Activated CD4-positive, alpha-beta T cell treated with anti-CD3 and anti-CD28 coated beads for 48 hours (primary cell): ENCODE measurements at places on chromosomes 1 and 21.

DNA sequence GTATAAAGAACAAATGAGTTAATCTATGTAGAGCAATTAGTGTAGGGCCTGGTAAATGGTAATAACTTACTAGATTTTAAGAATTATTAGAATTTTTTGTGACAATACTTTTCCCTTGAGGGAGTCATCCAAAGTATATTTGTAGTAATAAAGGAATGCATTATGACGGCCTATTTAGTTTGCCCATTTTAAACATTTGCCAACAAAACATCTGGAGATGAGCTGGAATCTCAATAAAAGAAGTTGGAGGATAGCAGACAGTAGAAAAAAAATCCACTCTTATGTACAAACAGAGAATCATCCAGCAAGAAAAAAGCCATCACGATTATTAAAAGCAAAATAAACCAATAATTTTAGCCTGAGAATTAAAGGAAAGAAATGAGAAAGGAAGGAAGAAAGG, 567.3 kb upstream of the ADAMTS5 start:
- no peak for DNase-seq

DNA sequence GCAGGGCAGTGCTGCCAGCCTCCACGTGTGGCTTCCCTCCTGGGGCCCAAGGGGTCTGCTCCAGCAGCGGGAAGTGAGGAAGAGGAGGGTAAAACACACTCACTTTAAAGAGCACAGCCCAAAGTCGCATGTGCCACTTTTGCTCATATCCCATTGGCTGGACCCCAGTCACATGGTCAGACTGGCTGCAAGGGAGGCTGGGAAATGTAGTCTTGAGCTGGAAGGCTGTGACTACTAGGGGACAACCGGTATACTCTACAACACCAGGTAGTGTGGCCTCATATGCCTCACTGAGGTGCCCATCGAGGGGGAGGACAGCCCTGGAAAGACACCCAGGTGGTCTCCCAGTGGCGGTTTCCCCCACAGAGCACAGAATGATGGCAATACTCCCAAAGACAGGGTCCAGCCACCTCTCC, 45.2 kb downstream of the CAMK2N1 start:
- peak; percentile 72 for DNase-seq

DNA sequence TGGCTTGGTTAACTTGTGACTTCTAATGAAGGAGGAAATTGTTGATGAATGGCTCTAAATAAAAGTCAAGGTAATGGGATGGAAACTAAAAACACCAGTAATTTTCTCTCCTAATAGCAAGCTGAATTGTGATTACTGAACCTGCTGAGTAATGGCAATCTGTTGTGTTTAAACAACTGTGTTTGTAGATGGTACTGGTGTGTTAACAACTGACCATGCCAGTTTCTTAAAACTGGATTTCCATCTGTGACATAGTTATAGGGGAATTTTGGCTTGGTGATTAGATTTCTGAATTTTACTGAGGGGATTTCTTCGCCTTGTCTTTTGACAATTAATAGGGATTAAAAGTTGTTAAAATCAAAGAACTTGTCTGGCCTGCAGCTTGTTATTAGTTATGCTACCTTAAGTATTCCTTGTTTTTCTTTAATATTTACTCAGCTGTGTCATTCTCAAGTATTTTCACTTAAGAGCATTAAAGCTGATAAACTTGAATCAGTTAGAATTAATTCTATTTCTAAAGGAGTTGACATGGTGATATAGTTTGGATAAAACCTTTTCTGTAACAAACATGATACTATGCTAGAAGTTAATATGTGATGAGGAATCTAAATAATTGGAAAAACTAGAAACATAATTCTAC, 7.9 kb upstream of the ERO1B start:
- no peak for DNase-seq

- DNase-seq, result no peak
Measured at GRCh38 chr1:224292419-224292818, 37.6 kb downstream of the NVL start.

DNA sequence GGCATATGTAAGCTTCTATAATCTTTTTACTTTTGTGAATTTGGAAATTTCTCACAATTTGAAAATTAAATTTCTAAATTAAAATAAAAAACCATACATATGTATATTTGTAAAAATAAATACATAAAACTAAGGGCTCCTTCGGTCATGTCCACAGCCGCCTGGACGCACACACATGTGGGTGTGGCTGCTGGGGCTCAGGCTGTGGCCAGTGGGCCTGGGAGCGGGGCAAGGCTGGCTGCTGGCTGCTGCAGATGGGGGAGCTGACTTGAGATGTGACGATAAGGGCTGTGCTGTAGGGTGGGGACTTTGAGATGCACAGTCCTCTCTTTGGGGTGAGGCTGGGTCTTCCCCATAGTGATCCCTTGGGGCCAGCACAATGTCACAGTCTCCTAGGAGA, 4.8 kb downstream of the RER1 start:
- no peak for DNase-seq

GRCh38 chr1:59061876-59062275, 235.0 kb upstream of the FGGY start:
- no peak for DNase-seq

- DNase-seq, result no peak
Measured at GRCh38 chr1:60503266-60503925, 429.8 kb upstream of the C1orf87 start.

- no peak for DNase-seq
Measured at GRCh38 chr21:41231060-41231459, 63.1 kb downstream of the BACE2 start.
